ENCODE measurements at places on chromosomes 2 and 18.

DNA sequence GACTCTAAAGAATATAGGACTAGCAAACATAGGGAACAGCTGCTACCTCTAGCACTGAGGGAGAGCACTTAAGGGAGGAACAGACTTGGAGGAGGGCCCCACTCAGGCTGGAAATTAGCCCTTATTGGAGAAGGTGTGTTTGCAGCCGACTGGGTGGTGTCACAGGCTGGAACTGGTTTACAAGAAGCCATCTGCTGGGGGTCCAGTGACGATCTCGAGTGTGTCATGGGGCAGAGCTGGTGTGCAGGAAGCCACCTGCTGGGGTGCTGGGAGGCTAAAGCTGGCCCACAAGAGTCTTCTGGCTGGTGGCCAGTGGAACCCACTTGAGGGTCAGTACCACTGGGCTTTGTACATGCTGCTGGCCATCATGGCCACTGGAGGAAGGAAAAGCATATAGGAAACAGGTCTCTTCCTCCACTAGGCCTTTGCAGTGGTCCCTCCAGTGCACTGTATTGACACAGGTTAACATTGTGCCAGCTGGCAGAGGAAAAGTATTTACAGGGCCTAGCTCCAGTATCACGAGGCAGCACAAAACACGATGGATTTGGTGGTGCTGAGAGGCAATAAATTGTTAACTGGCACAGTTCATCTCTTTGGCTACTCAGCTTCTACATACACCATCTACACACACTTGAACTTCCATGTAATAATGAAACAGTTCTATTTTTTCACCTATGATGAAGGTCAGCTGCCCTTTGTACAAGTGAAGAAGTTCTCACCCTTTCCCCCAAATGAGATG is 43.6 kb downstream of the MAP3K20 start:
- DNase-seq: no peak

DNA sequence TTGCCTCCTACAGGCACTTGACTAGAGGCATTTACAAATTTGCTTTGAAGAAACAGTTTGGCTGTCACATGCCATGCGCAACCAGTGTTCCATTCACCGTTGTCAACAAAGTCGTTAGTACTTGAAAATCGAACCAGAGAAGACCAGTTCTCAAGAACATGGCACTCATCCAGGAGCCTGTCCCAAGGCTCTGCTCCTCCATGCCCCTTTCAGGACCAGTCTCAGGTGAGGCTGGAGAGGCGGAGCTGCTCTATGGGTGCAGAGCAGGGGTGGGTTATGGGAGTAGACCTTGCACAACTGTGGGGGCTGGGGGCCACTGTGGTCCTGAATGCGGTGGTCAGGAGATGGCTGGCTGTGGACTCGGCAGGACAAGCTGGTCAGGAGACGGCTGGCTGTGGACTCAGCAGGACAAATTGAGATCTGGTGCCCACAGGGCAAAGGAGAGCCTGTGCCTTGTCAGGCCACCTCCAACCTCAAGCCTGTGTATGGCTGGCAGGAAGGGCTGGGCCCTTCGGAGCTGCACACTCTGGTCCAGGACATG is 12.3 kb upstream of the ATP9B start:
- no peak for DNase-seq

DNA sequence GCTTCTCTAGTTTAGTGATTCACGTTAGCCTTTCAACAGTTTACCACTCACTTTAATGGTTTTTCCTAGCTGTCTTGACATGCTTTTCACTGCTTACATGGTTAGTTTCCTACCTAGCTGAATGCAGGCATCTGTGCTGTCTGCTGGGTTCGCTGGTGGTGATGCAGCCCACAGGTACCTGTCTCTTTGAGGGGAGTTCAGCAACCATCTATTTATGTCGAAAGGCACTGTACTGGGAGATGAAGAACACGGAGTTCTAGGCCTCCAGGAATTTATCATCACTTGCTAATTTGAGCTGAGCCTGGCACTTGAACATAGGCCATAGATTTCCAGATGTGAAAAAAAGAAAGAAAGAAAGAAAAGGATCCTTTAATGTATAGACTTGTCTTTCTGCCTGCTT is 148.5 kb downstream of the NEDD4L start:
- no peak for DNase-seq

- no peak for DNase-seq
These were observed 180.8 kb upstream of the MGAT5 start for GRCh38 chr2:134073023-134073422.

DNA sequence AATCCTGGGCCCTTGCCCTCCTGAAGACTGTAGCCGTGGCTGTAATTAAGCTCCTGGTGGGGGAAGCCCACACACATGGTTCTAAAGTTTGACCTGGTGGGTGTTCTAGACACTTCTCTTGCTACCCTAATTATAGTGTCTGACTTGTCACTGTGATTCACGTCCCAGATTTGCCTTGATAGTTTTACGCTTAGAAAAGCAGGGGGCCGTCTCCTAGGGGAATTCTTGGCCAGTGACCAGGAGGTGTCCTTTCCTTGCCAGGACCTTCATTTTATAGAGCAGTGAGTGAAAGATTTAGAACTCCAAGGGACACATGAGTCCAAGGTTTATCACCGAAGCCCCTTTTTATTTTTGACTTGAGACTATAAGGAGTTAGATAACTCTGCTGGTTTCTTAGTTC is 9.0 kb downstream of the TMEM214 start:
- DNase-seq: no peak

- no peak for DNase-seq
These were observed 122.7 kb downstream of the VAPA start for GRCh38 chr18:10036479-10036878.

GRCh38 chr2:216109962-216110614 is 940 bp downstream of the XRCC5 start:
- DNase-seq: peak; percentile 40

DNA sequence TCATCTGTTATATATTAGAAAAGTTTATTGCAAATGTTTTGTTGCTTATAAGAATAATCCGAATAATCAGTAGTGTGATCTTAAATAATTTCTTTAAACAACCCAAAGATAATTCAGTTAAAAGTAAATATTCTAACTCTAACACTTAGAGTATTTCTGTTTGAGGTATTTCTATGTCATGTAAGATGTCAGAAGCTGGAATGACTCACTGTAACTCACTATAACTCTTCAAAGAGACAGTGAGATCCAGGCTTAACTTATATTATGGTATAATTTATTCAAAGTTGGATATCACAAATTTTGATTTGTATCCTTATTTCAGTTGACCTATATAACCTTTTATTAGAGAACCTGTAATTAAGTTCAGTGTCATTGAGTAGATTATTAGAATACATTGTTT is 6.9 kb downstream of the MBD5 start:
- DNase-seq: no peak

- no peak for DNase-seq
These were observed 105.9 kb downstream of the DYSF start for GRCh38 chr2:71559080-71559827.

GRCh38 chr2:218168016-218168415 is 1.3 kb upstream of the CXCR1 start:
- DNase-seq: no peak

DNA sequence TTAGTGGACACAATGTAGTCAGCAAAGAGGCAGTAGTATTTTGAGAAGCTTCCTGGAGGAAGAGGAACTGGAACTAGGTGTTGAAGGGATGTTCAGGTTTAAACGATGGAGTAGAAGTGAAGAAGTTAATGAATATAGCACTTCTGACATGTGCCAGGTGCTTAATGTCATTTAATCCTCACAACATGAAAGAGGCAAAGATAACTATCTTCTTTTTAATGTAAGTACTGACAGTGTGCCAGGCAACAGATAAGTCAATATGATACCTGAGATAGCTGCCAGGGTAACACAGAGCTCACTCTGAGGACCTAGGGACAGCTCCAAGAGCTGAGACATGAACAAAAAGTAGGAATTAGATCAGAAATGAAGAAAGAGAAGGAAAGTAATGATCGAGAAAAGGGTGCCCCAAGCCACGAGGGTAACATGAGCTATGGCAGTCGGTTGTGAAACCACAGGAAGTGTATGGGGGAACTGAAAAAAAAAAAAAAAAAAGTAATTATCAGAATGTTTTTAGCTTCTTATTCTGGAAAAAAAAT is 140.7 kb downstream of the RNF144A start:
- no peak for DNase-seq

- DNase-seq: no peak
These were observed 59.0 kb upstream of the LAPTM4A start for GRCh38 chr2:20110383-20110782.

GRCh38 chr2:205715831-205716525 is 33.7 kb downstream of the NRP2 start:
- no peak for DNase-seq

DNA sequence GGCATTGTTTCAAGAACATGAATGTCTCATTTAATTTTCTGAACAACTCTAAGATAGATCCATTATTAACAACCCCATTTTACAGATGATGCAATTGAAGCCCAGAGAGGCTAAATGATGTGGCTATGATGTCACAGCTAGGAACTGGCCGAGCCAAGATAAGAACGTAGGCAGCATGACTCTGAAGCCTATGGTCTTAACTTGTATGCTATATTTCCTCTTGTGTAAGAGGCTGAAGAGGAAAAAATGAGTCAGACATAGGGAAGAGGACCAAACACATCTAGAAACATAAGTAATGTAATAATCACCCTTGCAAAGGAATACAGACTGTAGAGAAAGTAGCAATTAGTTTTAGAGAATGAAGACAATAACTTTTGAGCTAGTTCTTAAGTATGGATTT is 416.8 kb downstream of the FIGN start:
- peak; percentile 26 for DNase-seq

- DNase-seq: no peak
These were observed 117.2 kb upstream of the NCK2 start for GRCh38 chr2:105627534-105627933.

GRCh38 chr2:197804758-197805714 is 643 bp downstream of the PLCL1 start:
- no peak for DNase-seq

GRCh38 chr2:235077046-235077445 is 125.2 kb downstream of the SH3BP4 start:
- no peak for DNase-seq

DNA sequence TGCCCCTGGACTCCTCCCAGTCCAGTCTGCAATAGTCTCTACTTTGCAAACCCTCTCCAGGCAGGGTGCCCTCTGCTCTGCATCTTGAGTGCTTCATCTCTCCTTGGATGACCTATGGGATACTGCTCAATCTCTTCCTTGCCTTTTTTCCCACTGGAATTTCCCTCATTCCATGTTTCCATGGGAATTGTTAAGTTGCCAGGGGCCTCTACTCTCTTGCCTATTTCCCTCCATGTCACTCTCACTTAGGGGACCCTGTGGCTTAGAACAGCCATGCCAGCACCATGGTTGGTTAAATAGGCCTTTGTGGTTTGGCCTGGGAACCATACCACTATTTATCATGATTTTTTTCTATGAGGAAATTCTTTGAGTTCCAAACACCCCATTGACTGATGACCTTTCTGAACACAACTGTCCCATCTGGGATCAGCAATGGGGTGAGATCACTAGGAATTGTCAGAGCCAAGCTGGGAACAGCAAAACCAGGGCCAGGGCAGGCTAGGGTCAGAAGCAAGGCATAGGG is 91.4 kb upstream of the RBMS1 start:
- DNase-seq: no peak

GRCh38 chr2:138432971-138433370 is 68.6 kb upstream of the SPOPL start:
- DNase-seq: no peak

- peak; percentile 64 for DNase-seq
These were observed 82.1 kb downstream of the HS6ST1 start for GRCh38 chr2:128236491-128237035.

DNA sequence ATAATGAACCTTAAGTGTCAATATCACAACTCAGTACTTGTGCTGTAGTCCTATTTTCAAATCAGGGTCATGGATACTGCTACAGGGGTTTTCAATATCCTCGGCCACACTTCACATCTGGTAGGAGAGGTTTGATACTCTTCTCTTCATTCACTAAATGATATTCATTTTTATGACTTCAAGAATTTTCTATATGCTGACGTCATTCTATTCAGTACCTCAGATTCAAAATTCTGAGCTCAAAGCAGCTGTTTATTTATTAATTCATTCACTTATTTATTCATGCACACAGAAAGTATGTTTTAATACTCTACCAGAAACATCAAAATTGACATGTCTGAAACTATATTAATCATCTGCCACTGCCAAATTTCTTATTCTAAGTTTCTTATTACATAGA is 866.9 kb upstream of the LRRTM1 start:
- no peak for DNase-seq

GRCh38 chr2:11703700-11704099 is 33.7 kb upstream of the NTSR2 start:
- no peak for DNase-seq

DNA sequence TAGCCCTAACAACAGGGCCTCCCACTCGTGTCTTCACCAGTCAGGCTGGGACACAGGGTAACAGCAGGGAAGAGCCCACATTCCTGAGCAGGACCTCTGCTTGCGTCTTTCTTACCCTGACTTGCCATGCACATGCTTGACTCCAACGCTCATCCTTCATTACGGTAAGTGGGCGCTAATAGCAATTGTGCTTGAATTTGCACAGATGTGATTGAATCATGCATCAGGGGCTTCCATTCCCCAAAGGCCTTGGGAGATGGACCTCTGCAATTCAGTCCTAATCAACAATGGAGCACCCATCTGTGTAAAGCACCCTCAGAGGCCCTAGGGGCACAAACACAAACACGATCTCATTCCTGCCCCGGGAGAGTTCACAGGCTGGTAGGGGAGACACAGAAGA is 13.5 kb downstream of the TEX51 start:
- DNase-seq: no peak

- no peak for DNase-seq
These were observed 71.4 kb downstream of the WDSUB1 start for GRCh38 chr2:159215116-159215515.

DNA sequence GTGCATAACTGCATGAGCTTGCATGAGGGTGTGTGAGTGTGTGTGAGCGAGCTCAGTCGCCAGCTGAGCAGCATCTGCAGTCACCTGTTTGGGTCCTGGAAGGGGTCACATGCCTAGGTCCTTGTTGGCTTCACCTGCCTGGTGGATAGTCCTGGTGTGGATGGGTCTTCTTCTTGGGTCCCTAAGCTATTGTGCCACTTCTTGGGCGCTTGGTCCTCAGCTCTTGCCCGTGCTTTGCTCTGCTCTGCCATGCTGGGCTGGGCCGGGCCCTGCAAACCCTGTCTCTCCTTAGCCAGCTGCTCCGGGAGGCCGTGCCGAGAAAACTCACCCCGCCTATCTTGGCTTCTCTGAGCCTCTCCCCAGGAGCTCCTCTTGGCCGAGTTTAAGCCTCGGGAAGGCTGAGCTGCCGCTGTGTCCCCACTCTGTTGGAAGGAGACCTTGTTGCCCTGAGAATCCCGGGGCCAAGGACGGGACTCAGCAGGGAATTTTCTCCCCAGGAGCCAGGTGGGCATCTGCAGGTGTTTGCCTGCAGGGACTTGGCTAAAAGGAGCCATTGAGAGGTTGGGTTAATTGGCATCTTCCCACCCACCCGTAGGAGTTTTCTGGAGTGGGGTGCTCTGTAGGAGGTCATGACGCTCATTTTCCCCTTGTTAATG is 300.8 kb downstream of the NDUFA10 start:
- DNase-seq: no peak

- no peak for DNase-seq
These were observed 3.0 kb downstream of the GPR55 start for GRCh38 chr2:230921806-230922595.

- DNase-seq: no peak
These were observed 33.3 kb upstream of the E2F6 start for GRCh38 chr2:11499081-11499743.

All from HS-5 (cell line).